ENCODE measurements at places on chromosomes 16 and 17.
A peak's percentile ranks its signal among the peaks of the same experiment; 100 is the strongest.

DNA sequence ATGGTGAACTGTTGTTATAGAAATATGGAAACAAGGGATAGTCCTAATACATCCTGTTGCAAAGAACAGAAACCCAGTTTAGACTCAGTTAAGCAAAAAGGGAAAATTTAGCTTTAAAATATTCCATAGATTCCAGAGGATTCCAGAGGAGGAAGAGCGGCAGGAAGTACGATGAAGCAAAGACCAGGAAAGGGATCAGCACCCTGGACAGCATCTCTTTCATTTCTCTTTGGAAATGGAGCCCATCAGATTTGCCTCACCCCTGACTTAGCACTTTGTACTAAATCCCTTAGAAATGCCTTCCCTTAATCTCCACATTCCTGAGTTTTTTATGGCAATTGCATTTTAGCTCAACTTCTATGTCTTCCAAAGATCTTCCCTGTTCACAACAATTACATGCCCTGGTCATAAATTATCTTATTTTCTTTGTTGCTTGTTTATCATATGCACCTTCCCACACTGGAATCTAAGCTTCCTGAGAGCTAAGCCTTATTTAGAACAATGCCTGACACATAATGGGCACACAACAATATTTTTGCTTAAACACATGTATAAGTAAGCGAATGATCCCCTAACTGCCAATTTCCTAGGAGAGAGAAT is 150.0 kb upstream of the RBFOX1 start:
- DNase-seq = no peak

DNA sequence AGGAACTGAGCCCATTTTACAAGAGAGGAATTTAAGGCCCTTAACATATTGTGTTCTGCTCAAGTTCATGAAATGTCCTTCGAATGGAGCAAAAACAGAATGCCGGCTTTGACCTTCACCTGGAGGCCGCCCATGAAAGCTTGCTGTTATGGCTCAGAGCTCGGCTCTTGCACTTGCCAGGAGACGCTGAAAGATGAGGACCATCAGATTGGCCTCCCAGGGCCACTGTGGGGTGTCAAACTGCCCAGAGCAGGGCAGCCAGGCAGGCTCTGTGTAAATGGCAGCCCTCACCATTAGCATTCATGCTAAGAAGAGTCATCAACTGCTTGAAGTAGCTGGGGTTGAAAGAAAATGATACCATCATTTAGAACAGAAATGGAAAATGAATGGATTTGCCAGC is 39.3 kb downstream of the IL21R start:
- no peak for DNase-seq

GRCh38 chr17:30101686-30102390 is 14.8 kb upstream of the NSRP1 start:
- DNase-seq = no peak

DNA sequence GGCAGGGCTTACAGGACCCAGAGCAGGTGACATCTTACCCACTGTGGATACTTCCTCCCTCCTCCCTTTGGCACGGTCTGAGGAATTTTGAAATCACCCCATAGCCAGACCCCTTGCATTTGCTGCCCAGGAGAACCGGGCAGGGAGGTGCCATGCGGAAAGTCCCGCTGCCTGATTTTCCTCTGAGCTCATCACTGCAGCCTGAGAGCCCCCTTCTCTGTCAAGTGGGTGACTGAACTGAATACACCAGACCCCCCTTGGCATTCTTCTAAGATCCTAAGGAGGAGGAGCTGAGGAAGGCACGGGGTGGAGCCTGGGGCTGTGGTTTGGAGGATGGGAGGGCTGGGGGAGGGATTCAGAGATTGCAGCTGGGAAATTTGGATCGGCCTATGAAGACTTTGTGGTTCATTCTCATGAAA is 173.4 kb downstream of the RAB11FIP4 start:
- DNase-seq = no peak

GRCh38 chr17:65609749-65610148 is 48.3 kb upstream of the AXIN2 start:
- no peak for DNase-seq

- no peak for DNase-seq
Observed at GRCh38 chr16:73067671-73068540, 20.0 kb upstream of the ZFHX3 start.

- DNase-seq = peak; percentile 86
Observed at GRCh38 chr16:29029168-29029994, 44.5 kb downstream of the LAT start.

GRCh38 chr17:81641825-81642489 is 5.0 kb downstream of the TSPAN10 start:
- no peak for DNase-seq

DNA sequence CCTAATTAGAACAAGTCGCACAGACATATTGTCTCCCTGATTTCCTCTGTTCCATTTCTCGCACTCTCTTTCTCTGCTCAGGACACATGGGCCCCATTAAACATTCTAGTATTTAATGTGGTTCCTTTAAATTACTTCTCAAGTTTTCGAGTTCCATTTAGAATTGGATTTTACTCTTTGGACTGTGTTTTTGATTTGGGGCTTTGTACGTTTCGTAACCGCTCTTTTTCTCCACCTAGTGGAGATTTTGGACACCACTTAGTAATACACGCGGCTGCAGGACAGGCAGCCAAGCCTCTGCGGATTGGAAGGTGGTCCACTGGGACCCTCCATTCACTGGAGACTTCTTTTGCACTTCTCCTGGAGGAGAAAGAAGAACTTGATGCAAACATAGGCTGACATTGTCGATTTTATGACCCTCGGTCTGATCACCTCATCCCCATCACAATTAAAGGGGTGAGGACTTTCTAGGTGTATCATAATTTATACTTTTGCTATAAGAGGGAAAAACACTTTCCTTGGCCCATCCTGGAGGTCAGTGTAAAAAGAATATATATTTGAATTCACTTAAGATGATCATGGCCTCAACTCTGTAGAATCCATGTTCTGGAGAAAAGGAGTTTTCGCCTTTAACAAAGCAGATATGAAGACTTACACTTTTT is 85.7 kb downstream of the NOG start:
- DNase-seq = no peak
